Type B pancreatic cell (in vitro differentiated cells): ENCODE measurements at places on chromosomes 11 and 22. TPM values are rescaled to one million over a fixed set of nuclear protein-coding genes. Genes with fewer than 3 reads are reported as not detected.

- no peak for DNase-seq
These were observed 10.7 kb upstream of the PLEKHA7 start for GRCh38 chr11:17024924-17025323.

DNA sequence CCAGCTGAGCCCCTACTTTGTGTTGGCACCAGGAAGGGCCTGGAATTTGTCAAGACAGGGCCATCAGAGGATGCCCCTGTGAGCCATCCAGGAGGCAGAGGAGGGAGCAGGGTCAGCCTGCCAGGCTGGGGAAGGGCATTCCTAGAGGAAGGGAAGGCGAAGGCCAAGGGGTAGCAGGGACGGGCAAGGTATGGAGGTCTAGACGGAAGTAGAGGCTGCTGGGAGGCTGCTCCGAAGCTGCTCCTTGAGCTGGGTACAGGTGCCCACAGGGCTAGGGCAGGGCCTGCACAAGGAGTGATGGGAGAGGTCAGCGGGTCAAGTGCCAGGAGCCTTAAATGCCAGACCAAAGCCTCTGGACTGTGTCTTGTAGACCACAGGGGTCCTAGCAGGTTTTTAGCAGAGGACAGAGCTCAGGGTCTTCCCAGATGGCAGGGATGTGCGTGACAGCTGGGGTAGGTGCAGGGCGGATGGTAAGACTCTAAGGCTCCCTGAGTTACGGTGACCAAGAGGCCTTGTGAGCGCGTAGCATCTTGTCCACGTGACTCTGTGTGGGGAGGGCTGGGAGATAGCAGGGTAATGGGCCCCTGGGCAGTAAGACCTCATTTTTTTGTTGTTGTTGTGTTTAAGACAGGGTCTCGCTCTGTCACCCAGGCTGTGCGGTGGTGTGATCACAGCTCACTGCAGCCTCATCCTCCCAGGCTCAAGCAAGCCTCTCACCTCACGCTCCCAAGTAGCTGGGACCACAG lies 31.7 kb upstream of the CSNK1E start:
- DNase-seq, result peak; percentile 60

GRCh38 chr11:95284057-95285052 lies 53.4 kb upstream of the SESN3 start:
- no peak for DNase-seq

GRCh38 chr11:73931951-73932350 lies 18.9 kb upstream of the DNAJB13 start:
- DNase-seq, result no peak

DNA sequence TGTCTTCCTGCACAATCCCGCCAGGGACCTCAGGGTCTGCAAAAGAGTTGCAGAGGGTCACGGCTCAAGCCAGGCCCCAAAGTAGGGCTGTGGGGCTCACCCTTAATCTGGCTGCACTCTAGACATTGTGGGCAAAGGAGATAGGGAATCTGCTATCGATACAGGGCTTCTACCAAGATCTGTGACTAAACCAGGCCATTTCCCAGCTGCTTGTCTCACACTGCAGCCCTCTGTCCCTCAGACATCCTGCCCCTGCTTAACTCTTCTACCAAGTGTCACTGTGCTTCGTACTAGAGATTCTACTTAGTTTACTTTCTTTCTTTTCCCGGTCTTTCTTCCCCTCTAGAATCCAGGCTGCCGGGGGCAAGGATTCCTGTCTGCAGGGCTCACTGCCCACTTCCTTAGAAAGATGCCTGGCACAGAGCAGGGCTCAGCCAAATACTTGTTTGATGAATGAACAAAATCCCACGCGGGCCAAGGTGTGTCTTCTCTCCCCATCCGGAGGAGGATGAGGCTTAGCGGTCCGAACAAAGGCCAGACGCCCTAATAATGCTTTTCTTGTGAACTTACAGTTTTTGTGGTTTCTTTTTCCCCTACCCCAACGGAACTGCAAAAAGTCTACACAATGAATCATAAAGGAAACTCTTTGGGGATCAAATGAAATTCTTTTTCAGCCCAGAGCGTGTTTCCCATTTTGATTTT lies 61.3 kb upstream of the ANO1 start:
- no peak for DNase-seq

GRCh38 chr22:43270949-43271348 lies 72.2 kb downstream of the SCUBE1 start:
- DNase-seq, result no peak

DNA sequence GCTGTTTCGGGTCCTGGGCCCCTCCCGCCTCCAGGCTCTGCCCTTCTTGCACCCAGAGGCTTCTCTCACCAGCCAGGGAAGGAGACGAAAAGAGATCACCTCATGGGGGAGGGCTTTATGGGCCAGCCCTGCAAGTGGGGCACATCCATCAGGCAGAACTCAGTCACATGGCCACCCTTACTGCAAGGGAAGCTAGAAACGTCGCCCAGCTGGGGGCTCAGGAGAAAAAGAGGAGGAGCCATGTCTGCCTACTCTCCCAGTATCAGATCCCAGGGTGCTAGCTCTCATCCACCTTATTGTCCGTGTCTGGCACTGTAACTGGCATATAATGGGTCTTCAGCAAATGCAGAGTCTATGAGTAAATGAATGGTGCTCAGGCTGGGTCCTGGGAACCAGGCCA lies 24.2 kb downstream of the MFNG start:
- DNase-seq, result no peak

- no peak for DNase-seq
These were observed 118.1 kb downstream of the DBX1 start for GRCh38 chr11:20042045-20042639.

GRCh38 chr11:61477727-61478148 lies 30.8 kb upstream of the LRRC10B start:
- DNase-seq, result no peak

- DNase-seq, result no peak
These were observed 492 bp upstream of the LUZP2 start for GRCh38 chr11:24496386-24496735.

DNA sequence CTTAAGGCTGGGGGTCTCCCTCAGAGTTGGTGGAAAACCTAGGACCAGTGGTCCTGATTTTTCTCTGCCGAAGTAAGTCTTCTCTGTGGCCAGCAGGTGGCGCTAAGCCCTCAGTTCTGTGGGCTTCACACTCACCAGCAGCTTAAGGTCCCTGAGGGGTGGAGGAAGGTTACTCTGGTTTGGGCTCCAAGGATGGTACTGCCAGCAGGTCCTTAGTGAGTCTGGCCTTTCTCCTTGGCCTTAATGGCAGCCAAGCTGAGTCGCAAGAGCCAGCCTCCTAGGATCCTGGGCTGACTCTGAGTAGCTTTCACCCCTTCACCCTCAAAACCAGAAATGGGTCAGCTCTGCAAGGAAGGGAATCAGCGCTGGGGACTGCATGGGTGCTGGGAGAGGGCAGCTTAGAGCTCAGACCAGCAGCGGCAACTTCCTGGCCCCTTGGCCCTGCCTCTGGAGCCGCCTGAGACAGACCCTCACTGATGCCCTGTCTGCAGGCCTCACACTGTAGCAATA lies 4.4 kb downstream of the KCNJ11 start:
- DNase-seq, result peak; percentile 82

- DNase-seq, result no peak
These were observed 1900.7 kb upstream of the RAG2 start for GRCh38 chr11:38498721-38499120.

DNA sequence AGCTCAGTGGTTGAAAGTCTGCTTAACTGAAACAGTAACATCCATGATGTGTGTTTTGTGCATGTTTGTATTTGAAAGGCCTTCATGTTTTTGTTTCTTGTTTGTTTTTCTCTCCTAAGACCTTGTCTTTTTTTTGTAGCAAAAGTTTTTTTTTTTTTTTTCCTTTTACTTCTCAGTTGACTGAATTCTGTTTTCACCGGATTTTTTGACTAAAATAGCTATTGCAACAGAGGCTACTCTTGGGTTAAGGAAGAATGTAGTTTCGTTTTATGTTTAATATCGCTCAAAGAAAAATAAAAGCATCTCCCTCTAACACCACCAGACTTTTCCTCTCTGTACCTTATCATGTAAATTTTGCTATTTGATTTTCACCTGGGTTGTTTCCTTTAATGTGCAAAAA lies 15.1 kb downstream of the APOL6 start:
- DNase-seq, result no peak

GRCh38 chr22:23888615-23889401 lies 5.4 kb upstream of the MIF start:
- DNase-seq, result no peak

- no peak for DNase-seq
These were observed 29.2 kb upstream of the FEZ1 start for GRCh38 chr11:125525303-125525702.

- no peak for DNase-seq
These were observed 3.6 kb upstream of the CDC42EP1 start for GRCh38 chr22:37556710-37557109.

Gene SYT7
- 26.5 and 37.5 TPM in 2 replicates for total RNA-seq

Gene KRTAP5-8
- total RNA-seq, result not detected in 2 replicates

Gene CCDC157
- 6.9 and 9.4 TPM in 2 replicates for total RNA-seq

Gene LDHAL6A
- total RNA-seq, result not detected in 2 replicates

Gene TEX54
- total RNA-seq, result not detected in 2 replicates

Gene ZNF214
- total RNA-seq, result 6.3 and 7.9 TPM in 2 replicates

Gene GUCY1A2
- total RNA-seq, result 12.2 and 13.2 TPM in 2 replicates

Gene CSRP3
- not detected in 2 replicates for total RNA-seq

Gene THY1
- 2.0 and 19.0 TPM in 2 replicates for total RNA-seq

Gene B3GAT1
- 3.5 and 4.8 TPM in 2 replicates for total RNA-seq
